ENCODE measurements at places on chromosomes 6 and 20. TPM values are rescaled to one million over a fixed set of nuclear protein-coding genes. Genes with fewer than 3 reads are reported as not detected.

Gene OOEP
- polyA plus RNA-seq = 0.79 TPM

Gene CASS4
- polyA plus RNA-seq = 0.34 TPM

Gene C20orf96
- polyA plus RNA-seq = 1.1 TPM

Gene ADIG
- not detected for polyA plus RNA-seq

Gene LY6G5C
- polyA plus RNA-seq = 3.2 TPM

Gene IMPG1
- not detected for polyA plus RNA-seq

Gene PNLDC1
- polyA plus RNA-seq = 0.89 TPM

Gene TRIM40
- 0.10 TPM for polyA plus RNA-seq

Gene DDX43
- 1.9 TPM for polyA plus RNA-seq

Measured in IgD-negative memory B cell (primary cell).